ENCODE measurements at places on chromosomes 5 and 9.

DNA sequence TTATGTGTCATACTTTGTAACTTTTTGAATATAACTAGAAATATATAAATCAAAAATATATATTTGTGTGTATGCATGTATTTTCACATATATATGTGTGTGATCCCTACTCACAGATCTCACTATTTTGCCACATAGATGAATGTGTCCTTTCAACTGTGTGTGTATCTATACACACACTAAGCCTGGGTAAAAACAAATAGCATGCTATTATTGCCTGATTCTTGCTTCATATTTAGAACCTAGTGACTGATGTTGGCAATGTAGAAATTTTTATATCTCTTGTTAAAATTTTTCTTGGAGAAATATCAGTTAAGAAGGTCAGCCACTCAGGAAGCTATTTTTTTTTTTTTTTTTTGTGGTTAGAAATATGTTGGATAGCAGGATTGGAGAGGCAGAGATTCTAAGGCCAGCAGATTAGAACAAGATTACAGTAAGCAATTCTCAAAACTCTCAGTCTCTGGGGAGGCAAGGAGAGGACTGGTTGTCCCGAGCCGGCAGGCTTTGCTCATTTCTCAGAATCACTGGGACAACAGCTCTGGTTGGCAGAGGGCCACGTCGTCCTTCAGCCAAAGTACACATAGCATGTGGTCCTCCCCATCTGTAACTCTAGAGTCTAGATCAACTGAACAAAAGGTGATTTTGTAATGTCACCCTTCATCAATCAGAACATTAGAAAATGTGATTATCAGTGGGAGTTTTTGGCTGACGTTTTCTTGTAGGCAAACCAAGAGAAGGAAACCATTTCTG lies 19.7 kb downstream of the C6 start:
- no peak for DNase-seq

DNA sequence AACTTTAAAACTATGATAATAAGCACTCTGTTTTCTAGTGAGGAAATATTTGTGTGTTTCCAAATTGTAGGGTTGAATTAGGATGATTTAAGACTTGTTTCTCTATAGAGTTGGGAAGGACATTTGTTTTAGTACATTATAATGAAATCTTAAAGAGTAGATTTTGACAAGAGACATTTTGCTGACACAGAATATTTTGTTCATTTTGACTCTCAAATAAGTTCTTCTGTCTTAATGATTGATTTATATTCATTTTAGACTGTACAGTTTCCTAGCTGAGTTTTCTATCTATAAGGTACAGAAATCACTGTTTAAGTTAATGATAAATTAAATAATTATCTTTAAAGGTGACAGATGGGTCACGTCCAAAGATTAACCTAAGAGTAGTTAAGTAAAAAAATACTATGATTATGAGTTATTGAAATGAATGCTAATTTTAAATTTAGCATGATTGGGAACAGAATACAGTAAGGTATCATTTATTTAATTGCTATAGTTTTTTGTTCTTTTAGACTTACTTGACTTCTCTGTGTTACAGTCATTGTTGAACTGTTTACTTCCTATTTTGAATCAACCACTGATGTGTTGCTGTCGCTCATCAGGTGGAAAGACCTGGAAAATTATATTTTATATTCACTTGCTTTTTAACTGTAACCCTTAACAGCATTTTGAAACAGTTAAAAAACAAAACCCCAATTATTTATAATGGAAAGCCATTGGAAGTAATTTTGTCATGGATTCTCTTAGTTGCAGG lies 19.5 kb downstream of the PBX3 start:
- DNase-seq = no peak

DNA sequence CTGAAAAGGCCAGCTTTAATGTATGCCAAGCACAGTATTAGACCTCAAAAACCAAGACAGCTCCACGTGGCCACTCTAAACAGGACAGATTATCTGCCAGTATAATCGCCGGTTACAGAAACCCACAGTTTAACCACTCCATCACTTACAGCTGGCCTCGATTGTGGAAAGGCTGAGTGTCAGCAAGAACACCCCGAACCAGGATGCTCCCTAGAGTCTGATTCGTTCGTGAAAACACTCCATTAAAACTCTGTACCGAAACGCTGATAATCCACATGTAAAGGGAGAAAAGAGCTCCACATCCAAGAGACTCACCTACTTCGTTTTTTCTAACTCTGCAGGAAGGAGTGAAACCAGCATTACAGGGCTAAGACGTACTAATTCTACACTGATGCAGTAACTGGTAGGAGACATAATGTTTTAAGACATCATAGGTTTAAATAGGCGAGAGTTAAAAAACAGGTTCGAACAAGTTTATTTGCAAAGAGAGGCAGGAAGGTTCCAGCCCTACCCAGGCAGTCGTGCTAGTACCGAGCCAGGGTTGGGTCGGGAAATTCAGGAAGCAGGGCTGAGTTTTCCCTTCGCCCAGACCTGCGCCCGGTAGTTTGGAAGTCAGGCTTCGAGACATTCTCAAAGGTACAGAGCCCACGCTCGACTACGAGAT lies 949 bp downstream of the SERINC5 start:
- DNase-seq = peak; percentile 24

DNA sequence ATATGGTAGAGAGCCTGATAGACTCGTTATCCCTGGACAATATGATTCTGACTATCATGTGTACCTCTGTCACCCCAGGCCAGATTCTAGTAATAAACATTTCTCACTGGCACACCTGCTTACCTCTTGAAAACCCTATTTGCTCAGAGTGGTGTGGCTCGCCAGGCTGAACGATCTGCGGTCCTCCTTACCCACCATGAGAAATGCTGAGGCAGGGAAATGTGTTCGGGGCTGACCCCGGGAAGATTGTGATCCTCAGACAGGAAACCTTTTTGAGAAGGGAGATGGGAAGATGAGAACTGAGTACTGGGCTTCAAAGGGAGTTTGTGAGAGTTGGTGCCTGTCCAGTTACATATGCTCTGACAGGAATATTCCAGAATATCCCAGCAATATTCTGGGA lies 10.7 kb upstream of the PRXL2C start:
- no peak for DNase-seq

- no peak for DNase-seq
Observed at GRCh38 chr5:159199225-159199624, 10.1 kb downstream of the RNF145 start.

DNA sequence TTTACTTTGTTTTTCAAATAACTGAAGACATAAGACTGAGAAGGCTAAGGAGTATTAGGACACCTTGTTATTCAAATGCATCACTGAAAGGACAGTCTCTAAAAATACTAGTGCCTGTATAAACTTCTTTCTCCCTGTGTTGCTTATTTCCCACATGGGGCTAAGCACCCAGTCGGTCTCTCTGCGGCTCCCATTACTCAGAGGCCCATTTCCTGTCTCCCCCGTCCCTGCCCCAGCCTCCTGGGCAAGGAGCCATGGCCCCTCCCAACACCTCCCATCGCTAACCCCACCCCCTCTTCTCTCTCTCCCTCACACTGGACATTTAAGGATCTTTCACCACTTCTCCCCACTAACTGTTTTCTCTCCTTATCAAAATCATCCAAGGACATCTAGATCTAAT lies 81.9 kb downstream of the EBF1 start:
- DNase-seq = no peak

- no peak for DNase-seq
Observed at GRCh38 chr5:125348936-125349831, 602.7 kb upstream of the ZNF608 start.

GRCh38 chr5:83564069-83564749 lies 92.7 kb downstream of the VCAN start:
- DNase-seq = no peak

DNA sequence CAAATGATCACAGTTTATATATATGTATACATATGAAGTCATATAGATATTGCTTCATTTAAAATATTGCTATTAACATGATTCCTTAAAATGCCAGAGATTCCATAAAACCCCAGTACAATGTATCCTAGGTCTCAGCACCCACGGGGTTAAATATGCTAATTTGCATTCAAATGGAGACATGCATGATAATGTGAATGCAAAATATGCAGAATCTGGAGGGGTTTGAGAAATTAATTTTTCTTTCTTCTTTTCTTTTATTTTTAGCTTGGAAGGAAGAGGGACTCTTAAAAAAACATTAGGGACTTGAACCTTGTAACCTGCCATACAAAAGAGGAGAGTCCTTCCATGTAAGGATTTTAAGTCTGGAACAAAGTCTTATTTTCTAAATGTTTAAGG lies 211.9 kb downstream of the MEF2C start:
- DNase-seq = no peak

- no peak for DNase-seq
Observed at GRCh38 chr5:153555420-153556114, 65.1 kb downstream of the GRIA1 start.

DNA sequence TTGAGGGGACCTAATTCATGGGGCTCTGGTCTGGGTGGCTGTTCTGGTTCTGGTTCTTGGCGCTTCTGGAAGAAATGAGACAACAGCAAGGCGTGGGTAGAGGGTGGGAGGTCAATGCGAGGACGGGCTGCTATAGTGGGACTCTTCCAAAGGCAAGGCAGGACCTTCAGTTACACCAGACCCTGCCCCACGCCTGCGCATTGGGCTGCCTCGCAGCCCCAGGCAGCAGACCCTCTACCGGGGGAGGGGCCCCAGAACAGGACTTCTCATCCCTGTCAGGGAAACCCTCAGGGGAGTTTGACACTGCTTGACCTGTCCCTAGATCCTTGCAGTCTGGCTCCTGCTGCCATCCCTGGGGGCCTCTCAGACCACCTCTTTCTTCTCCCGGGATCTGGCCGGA lies 18.5 kb downstream of the CCDC69 start:
- DNase-seq = no peak

- DNase-seq = no peak
Observed at GRCh38 chr9:130329061-130329460, 63.5 kb downstream of the HMCN2 start.

GRCh38 chr5:2006971-2007291 lies 124.2 kb upstream of the IRX4 start:
- DNase-seq = no peak

DNA sequence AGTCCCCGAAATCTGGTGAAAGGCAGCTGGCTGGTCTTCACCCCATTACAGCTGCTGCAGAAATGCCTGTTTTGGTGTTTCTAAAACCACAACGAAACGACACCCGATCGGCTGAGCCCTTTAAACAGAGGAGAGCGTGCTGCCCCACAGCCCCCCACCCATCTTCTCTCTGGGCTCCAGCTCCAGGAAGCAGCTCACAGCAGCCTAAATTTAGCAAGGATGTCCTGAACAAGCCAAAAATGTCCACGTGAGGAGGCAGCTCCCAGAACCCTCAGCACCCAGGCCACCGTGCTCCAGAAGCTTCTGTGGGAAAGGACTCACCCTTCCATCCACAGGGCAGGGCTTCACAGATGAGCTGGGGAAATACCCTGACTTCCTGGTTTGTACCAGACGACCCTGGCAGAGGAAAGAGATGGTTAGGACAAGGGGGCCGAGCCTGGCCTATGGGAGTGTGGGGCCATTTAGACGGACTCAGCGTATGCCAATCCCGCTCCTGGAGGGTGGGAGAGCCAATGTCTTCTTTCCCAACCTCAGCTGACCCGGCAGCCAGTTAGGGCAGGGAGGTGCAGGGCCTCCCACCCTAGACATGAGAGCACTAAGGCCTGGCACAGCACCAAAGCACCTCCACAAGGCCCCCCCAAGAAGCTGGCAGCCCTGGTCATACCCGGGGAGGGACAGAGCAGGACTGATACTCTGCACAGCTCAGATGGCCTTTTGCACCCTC lies 39.1 kb upstream of the SARDH start:
- no peak for DNase-seq

DNA sequence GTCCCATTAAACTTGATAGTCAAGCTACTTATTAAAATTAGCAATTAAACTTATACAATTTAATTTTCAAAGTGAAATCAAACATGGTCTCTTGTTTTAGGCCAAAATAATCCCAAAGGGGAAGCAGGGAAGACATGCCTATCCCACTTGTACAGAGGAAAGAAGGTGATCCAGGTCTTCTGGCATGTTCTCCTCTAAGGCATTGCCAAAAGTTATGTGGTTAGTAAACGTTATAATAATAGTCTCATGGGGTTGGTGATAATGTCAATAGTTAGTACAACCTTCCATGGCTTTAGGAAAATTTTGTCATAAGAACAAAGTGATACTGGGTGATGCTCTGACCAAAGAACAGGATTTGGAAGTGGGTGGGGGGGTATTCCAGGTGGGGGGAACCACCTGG lies 52.8 kb downstream of the ROR2 start:
- DNase-seq = no peak

DNA sequence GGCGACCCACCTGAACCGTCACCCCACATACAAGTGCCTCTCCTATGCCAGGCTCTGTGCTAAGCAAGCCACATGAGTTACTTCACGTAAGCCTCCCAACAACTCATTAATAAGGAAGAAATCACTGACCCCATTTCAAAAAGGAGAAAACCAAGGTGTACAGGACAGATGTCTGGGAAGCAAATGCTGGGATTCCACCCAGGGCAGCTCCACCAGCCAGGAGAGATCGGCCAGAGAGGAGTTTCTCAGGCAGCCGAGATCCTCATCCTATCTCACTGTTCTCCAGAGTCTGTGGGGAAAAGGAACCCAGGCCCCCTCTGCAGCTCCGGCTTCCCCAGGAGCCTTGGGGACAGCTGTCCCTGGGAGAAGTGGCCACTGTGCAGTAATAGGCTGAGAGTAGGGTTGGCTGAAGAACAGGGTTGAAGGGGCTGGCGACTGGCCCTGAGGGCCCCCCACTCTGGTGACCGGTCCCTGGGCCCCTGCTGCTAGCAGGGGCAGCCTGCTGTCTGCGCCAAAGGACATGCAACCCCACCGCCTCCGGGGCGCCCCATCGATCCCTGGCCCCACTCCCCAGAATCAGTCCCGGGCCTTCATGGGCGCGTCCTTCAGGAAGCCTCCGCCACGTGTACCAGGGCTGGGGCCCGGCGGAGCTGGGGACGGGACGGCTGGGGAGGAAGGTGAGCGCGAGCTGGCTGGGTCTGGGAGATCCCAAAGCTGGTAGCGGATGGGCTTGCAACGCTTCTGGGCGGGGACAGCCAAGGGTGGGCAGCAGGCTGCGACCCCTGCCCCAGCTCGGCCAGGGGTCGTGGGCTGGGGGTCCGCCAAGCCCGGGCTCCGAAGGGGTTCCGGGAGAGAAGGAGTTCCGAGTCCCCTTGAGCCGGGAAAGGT lies 44.1 kb upstream of the STXBP1 start:
- no peak for DNase-seq

- DNase-seq = no peak
Observed at GRCh38 chr9:23821375-23822181, 4.5 kb downstream of the ELAVL2 start.
